ENCODE measurements at places on chromosomes 7 and 10.

DNA sequence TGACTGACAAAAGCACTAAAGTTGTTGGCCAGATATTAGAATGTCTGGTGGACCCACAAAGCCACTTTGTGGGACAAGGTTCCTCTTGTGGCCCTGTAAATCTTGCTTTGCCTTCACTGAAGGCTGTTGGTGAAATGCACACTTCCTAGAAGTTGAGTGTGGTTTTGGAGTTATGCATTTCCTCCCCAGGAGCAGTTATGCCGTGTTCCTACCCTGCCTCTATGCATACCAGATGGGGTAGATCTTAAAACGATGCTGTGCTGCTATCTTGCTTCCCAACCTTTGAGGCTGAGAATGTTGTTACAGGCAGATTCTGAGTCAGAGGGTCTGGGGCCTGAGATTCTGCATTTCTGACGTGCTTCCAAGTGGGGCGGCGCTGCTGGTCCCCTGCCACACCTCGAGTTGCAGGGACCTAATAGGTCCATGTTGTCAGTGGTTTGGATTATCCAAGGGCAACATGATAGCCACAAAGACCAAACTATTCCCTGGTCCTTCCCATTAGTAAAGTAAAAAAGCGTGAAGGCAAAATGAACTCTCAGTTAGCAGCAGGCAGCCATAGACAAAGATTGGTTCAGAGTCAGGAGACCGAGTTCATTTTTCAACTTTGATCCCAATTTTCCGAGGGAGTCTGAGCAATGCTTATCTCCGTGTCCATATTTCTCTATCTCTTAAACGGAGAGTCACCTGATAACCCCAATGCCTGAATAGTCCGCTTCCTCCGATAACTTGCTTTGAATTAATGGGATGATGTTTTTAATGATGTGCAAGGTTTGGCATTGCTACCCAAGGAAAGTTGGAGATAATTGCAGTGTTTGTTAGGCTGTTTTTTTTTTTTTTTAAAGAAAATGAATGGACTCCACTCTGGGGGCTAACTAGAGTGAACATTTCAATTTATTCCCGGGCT, 55.8 kb downstream of the CDHR3 start:
- DNase-seq = no peak

DNA sequence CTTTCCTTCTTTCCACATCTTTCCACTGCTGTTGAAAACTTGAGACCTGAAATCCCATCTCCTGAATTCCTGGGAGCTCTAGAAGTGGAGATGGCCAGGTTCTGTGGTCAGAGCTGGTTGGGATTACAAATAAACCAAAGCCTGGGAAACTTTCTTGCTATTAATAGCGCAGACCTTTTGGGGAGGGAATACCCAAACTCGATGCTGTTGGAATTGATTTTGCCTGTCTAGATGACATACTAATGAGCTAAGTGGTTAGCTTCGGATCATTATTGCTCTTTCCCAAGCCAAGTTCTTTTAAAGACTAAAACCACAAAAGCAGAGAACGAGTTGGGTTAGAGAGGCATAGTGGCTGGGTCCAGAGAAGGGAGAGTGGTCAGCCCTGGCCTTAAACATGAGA, 76.6 kb downstream of the TCF7L2 start:
- no peak for DNase-seq

GRCh38 chr10:69088471-69088769, 517 bp downstream of the SRGN start:
- DNase-seq = no peak

GRCh38 chr10:28254290-28254985, 48.4 kb downstream of the MPP7 start:
- DNase-seq = no peak

- no peak for DNase-seq
These were observed 7.8 kb upstream of the TLX1 start for GRCh38 chr10:101123085-101123814.

DNA sequence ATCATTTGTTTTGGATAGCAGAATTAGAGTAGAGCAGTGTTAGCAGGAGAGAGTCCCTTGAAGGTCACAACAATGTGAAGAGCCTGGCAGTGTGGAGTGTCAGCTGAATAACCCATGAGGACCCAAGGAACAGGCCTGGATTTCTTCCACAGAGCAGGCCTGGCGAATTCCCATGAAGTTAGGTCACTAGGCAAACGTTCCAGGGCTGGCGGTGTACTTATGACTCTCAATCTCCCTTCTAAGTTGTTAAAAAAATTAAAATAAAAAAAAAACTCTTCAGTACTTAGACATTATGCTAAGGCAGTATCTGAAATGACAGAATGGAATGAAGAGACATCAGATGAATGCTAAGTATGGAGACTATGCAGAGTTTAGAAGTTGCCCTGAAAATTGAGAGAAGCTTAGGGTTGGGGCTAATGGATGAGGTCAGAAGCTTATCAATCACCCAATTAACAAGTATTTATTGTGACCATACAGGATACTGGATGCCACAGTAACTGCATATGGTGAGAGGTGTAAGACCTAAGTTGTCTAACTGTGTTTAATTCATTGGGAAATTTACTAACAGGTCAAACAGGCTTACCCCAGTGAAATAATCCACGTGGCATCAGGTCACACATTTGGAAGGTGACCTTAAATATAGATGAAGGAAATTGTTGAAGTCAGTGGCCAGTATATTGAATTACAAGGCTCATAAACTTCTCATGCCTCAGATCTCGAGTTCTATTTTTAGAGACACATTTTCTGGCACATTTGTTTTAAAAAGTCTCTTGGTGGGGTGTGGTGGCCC, 126.2 kb upstream of the NRP1 start:
- DNase-seq = no peak

DNA sequence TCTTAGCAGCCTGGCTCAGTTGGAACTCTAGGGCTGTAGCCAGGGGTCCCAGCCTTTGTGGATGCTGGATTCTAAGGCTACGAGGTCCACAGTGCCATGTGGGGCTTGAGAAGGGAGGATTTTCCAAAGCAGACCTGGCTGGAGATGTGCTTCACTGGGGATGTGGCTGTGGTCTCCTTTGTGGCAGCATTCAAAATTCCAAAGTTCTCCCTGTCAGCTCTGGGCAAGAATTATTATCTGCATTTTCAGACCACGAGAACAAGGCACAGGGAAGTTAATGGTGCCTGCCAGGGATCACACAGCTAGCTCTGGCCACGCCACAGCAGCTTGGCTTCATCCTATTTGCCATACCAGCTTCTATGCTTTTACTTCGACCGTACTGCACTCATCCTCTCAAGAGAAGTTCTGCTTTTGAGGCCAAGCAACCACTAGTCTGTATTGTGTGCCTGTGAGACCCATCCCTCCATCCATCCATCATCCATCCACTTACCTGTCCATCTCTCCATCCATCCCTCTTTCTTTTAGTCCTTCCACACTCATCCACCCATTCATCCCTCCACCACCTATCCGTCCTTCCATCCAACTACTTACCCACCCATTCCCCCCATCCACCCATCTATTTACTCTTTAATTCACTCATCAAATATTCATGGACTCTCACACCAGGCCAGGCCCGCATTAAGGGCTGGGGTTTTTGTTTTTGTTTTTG, 71.5 kb downstream of the ZMIZ1 start:
- DNase-seq = no peak

DNA sequence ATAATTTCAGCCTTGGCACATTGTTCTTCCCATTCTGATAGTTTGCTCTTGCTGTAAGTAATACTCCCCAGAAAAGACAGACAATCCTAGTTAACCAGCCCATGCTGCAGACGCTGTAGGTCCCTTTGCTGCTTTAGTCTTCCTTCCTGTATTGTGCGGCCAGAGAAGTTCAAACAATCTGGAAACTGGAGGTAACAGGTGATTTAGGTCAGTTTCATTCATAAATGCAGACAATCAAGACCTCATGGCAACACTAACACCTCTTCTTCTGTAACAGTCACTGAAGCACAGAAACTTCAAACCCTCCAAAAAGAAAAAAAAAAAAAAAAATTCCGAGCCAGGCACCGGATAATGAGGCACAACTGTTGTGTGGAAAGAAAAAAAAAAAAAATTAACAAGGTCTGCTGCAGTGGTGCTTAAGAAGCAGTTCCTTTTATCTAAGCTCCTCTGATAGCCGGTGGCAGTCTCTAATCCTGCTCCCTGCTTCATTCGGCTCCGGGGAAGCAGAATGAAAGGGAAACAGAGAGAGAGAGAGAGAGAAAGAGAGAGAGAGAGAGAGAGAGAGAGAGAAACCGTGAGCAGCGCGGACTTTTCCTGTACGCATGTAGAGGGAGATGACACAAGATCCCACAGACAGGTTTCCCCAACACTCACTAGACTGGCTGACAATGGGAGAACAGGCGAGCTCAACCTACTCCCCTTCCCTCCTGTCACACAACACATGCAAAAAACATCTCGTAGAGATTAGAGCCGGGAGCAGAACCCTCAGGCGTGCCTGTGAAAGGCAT, at the start of gene SEMA3A:
SEMA3A (minus strand) TSS at position 306 of the 788 bp plus-strand sequence; CDS start at position 103, 203 bp downstream.
- DNase-seq = no peak

DNA sequence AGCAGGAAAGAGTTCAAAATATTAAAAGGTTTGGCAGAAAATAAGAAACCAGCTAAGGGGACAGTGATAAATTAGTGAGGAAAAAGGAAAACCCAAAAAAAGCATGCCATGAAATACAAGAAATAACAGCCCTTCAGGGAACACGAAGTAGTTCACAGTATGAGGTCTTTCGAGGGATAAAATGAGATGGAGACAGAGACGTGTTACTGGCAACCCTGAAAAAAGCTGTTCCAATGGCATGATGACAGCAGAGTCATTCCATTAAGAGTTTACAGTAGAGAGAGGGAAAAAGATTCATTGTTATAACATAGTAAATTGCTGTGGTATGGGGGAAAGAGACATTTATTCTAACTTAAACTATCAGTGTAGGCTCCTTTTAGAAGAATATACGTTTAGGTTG, 391.2 kb downstream of the ANKRD7 start:
- no peak for DNase-seq

GRCh38 chr7:55483046-55483445, 89.3 kb downstream of the VOPP1 start:
- no peak for DNase-seq

DNA sequence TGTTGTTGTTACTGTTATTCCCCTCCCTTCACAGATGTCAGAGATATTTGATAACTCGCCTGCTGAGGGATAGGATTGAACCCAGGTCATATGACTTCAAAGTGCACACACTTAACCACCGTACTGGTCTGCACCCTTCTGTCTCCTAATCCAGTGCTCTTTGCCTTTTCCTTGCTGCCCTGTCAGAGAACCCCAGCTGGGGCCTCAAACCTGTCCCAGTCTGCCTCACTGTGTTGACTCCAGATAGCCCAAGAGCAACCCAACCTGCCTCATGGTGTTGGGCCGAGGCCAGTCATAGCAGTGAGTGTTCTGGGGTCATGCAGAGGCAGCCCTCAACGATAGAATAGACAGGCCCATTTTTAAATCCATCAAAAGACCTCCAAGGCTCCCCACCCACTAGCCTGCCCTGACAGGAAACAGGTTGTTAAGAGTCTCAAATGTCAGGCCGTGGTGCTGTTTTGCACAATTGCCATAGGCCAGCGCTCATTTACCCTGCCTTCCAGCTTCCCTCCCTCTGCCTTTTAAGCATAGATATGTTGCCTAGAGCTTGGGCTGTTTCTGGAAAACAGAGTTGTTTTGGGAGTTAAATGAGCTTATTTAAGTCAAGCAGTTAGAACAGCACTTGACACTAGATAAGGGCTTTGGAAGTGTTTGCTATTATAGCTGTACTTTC, 37.0 kb upstream of the PDCD4 start:
- no peak for DNase-seq

GRCh38 chr7:158829021-158829341, 328 bp downstream of the ESYT2 start:
- no peak for DNase-seq

GRCh38 chr7:362402-363096, 72.6 kb downstream of the FOXL3 start:
- no peak for DNase-seq

GRCh38 chr10:51075043-51075872, 971 bp downstream of the PRKG1 start:
- DNase-seq = no peak

DNA sequence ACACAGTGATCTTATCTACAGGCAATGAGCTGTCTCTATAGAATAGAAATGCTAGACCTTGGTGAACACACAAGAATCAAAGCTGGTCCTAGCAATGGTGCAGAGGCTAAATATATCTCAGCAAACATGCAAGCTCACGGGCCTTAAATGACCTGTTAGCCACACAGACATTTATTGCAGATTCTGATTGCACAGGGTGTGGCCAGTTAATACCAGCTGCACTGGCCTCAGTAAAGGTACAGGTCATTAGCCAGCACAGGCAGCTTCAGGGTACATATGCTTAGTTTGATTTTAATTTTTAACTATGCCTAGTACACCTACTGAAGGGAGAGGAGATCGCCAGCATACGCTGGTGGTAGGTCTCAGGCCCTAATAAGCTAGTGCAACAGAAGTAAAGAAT, 265.4 kb upstream of the DGKB start:
- DNase-seq = no peak

DNA sequence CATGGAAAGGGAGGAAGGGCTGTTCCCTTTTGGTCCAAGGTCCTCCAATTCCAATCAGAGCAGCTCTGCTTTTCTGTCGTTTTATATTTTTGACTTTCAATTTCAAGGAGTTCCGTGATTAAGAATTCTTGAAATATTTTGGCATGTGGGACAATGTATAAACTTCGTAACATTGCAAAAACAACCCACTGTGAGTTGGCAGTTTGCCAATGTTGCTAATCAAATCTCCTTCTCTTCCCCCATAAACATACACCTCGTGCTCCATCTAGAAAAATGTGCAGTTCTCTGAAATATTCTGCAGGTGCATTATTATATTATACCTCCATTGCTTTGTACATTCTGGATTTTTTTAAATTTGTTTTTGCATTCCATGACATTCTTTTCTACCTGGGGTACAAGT, 49.8 kb downstream of the POU6F2 start:
- DNase-seq = no peak

DNA sequence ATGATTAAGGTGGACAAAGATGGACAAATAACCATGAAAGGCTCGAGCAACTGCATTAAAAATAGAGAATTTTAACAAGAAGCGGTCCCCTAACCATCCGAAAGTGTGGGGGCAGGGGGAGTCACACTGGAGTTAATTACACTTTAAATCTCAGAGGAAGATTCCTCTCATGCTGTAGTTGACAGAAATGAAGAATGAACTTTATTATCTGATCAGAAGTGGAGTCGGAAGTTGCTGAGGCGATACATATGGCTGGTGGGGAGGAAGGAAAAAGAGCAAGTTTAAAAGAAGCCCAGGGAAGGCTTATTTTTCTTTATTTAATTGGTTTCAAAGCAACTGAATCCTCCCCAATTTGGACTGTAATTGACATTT, 102.3 kb upstream of the FAM171A1 start:
- no peak for DNase-seq

- DNase-seq = no peak
These were observed 231.3 kb upstream of the RHOBTB1 start for GRCh38 chr10:61175316-61175715.

GRCh38 chr10:182441-183201, 47.4 kb downstream of the ZMYND11 start:
- DNase-seq = no peak

DNA sequence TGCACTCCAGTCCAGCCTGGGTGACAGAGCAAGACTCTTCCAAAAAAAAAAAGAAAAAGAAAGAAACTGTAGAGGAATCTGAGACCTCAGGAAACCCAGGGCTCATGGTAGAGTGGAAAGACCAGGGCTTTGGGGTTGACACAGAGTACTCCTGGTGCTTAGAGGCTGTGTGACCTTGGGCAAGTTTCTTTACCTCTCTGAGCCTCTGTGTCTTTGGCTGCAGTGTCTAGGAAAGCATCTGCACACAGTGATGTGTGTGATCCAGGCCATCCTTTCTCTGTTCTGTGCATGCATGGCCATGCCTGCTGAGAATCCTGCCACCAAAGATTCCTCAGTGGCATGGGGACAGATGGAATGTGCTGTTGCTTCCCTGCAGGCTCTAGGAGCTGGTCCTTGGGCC, 71.7 kb upstream of the GTF2I start:
- no peak for DNase-seq

Measured in activated naive CD8-positive, alpha-beta T cell treated with anti-CD3 and anti-CD28 coated beads, Interleukin-2, amount 50 U/mL, for 16 hours (primary cell).